ENCODE measurements at places on chromosomes 1 and 21.

DNA sequence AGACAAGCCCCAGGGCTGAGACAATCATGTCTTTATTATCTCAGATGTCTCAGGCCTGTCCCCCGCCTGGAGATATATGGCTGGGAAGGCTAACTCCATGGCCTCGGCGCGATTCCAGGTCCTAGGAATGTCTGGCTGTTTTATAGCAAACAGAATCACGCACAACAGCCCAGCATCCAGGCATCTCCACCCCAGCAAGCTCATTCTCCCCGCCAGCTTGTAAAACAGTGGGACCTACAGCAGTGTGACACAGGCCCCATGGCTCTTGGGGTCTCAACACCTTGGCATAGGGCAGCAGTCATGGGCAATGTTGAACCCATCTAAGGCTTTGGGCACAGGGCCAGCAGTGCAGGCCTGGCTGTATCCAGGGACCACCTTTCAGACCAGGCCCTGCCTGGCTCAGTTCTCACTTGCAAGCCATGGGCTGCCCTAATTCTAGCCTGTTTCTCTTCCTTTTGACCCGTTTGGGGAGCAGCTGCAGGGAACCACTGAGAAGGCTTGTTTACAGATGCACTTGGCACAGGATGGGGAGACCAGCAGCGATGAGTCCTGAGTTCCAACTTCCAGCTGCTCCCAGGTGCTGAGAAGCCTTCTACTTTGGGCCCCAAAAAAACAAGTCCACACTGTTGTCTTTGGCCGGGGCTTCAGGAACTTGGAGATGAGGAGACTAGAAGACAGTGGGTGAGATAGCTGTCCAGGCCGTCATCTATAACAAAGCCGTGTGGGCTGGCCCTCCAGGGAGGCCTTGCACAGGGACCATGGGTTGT, 34.4 kb downstream of the WNT4 start:
- DNase-seq = no peak

DNA sequence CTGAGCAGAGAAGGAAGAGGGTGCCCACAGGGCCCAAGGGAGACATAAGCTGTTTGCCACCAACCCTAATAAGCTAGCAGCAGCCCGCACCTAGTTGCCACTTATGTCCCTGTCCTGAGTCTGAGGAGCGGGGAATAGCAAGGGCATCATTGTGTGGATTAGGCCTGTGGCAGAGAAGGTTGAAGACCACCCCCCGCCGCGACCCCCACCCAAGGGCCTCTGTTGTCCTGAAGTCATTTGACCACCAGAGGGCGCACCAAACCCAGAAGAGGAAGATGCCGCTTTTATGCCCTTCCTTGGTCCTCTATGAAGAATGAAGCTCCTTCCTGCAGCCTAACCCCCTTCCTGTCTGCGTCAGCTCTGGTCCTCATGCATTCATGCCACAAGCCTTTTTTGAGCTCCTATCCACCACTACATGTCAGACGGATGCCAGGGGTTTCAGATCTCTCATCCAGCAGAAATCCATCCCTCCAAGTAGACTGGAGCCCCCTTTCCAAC, 16.6 kb downstream of the RHBG start:
- DNase-seq = peak; percentile 81

DNA sequence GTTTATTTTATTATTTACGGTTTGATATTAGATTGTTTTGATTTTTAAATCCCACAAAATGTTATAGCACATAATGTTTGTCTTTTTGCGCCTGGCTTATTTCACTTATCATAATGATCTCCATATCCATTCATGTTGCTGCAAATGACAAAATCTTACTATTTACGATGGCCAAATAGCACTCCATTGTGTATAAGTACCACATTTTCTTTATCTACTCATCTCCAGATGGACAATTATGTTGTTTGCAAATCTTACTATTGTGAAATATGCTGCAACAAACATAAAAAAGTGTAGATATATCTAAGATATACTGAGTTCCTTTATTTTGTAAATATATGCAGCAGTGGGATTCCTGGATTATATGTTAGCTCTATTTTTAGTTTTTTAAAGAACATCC, 1568.3 kb downstream of the AMY1C start:
- DNase-seq = no peak

DNA sequence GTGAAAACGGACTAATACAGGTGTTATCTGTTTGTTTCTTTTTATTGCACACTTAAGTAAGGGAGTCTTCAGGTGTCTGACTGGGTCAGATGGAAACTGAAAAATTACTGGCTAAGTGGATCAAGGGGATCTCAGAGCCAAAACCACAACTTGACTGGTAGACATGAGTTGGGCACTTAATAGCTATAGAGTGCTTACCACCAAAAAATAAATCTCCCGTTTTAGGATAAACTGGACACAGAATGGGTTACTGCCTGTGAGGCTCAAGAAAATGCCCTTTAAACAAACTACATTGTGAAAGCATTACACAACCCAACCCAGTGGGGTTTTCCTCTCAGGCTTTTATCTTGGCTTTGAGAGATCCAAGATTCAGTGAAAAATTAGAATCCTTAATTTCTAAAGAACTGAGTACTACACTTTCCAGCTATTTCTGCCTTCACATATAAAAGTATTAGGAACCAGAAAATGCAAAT, 134.0 kb upstream of the LYPLAL1 start:
- no peak for DNase-seq

- no peak for DNase-seq
Measured at GRCh38 chr1:1917995-1918900, 831 bp downstream of the TMEM52 start.

- DNase-seq = no peak
Measured at GRCh38 chr1:73765551-73766233, 432.3 kb downstream of the LRRIQ3 start.

GRCh38 chr1:16625497-16626408, 12.4 kb upstream of the NBPF1 start:
- DNase-seq = no peak

DNA sequence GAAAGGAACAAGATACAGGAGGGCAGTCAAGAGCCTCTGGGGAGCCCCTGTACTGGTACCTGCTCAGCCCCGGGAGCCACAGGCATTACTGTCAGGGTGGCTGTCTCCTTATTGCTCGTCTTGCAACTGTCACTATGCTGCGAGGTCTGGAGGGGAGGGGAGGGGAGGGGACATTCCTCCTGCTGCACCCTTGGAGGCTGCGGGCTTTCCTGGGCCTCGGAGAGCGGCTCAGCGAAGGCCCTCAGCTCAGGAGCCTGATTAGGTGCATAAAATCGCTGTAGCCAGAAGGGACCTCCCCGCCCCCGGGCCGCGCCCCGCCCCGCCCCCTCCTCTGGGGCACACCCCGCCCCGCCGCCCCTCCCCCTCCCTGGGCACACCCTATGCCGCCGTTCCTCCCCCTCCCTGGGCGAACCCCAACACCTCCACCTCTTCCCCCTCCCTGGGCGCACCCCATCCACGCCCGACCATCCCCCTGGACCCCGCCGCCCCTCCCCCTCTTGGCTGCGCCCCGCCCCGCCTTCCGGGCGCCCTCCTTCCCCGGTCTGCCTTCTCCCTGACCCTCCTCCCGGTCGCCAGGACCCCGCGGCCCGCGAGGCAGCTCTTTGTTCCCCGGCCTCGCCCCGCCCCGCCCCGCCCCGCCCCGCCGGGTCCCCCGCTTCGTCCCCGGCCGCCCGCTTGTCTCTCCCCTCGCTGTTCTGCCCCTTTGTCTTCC, 35.5 kb downstream of the CACHD1 start:
- DNase-seq = no peak
